ENCODE measurements at places on chromosomes 6 and 20.

DNA sequence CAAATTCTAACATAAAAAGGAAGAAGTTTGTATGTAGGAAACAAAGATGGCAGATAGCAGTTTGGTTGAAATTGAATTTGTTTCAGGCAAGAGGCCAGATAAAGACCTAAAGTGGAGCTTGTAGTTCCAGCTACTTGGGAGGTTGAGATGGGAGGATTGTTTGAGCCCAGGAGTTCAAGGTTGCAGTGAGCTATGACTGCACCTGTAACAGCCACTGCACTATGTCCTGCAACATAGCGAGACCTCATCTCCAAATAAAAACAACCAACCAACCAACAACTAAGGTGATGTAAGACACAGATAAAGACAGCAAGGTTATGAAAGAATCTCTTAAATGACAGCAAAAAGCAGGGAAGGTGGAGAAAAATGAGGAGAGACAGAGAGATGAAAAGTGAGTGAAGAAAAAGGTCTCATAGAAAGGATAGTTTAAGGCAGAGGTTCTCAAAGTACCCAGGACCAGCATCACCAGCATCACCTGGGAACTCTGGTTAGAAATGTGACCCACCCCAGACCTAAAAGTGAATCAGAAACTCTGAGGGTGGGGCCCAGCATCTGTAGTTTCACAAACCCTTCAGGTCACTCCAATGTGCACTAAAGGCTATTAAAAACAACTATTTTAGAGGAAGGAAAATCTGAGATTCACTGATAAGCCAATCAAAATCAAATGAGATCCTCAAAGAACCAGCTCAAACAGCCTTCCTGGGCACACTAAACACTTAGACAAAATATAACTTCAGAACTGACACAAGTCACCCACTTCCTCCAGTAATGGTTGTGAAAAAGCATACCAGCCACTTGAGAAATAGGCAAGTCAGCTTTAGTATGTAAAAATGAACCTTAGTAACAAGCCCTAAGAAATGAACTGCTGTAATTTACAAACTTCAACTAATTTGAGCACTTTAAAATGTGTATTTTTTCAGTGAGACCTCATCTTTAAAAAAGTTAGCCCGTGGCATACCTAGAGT lies 57.6 kb downstream of the FAM184A start:
- DNase-seq = no peak

- DNase-seq = no peak
Measured at GRCh38 chr6:47353871-47354270, 44.2 kb upstream of the TNFRSF21 start.

DNA sequence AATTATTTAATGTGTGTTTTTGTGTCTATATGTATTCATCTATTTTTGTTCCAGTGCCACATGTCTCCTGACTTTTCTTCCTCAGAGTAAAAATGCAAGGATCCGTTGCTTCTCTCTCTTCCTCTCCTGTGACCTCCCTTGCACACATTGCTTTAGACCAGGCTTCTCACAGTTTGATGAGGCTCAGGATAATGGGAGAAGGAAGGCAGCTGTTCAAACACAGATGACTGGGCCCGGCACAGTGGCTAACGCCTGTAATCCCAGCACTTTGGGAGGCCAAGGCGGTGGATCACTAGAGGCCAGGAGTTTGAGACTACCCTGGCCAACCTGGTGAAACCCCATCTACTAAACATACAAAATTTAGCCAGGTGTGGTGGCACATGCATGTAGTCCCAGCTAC lies 241.9 kb downstream of the SAMD5 start:
- DNase-seq = no peak

DNA sequence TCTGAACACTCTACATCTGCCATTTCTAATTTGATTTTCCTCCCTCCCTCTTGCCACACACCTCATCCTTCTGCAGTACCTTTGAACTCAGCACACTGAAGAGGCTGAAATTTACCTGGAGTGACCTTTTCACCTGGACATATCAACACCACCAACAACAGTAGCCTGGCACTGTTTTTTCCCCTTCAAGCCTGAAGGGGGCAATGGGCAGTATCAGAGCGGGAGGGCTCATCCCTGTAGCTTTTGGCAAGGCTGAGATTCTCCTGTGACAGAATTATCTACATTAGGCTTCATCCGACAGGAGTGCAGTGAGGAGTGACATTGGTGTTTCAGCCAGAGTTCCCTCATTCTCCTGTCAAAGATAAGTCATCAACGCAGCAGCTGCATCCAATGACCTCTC lies 312.8 kb upstream of the SPTLC3 start:
- no peak for DNase-seq

GRCh38 chr6:160261991-160262680 lies 3.5 kb upstream of the SLC22A2 start:
- no peak for DNase-seq

DNA sequence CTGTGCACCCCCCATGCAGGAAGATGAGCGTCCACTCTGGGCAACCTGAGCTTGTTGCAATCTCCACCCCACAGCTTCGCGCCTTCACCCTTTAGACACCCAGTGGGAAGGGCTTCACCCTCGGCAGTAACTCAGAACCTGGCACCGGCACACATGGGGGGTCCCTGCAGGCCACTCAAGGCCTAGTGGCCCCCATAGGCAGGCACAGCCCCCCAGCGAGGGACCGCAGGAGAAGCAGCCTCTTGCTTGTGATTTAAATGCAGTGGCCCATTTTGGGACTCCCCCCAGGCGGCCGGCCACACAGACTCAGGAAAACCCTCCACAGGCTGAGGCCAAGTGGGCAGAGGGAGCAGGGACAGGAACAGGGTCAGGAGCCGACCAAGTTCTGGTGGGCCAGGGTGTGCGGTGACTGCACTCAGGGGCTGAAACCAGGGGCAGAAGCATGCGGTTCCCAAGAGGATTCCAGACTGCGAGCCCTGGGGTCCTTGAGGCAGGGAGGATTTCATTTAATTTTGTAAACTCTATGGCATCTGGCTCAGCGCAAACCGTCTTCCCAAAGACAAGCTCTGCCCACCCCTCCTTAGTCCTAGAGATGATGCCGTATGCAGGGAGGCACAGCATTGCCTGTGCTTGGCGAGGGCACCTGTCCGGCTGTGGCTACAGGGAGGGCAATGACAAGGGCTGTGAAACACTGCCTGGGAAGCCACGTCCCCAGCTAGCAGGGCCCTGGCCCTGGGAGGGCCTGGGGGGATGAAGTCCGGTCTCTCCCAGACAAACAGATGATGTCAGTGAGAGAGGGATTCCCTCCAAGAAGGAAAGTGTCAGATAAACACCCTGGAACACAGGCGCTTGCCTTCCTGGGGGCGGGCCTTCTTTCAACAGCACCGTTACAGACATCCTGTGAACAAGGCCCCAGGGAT lies 52.9 kb upstream of the GPR31 start:
- no peak for DNase-seq

- DNase-seq = no peak
Measured at GRCh38 chr6:4017058-4017739, 61.7 kb downstream of the FAM217A start.

All from NK-92 treated with Interleukin-12 subunit alpha and Interleukin-12 subunit beta, amount 100 ng/mL, for 24 hours (cell line).